ENCODE measurements at places on chromosomes 2 and 18. TPM values are rescaled to one million over a fixed set of nuclear protein-coding genes. Genes with fewer than 3 reads are reported as not detected.

DNA sequence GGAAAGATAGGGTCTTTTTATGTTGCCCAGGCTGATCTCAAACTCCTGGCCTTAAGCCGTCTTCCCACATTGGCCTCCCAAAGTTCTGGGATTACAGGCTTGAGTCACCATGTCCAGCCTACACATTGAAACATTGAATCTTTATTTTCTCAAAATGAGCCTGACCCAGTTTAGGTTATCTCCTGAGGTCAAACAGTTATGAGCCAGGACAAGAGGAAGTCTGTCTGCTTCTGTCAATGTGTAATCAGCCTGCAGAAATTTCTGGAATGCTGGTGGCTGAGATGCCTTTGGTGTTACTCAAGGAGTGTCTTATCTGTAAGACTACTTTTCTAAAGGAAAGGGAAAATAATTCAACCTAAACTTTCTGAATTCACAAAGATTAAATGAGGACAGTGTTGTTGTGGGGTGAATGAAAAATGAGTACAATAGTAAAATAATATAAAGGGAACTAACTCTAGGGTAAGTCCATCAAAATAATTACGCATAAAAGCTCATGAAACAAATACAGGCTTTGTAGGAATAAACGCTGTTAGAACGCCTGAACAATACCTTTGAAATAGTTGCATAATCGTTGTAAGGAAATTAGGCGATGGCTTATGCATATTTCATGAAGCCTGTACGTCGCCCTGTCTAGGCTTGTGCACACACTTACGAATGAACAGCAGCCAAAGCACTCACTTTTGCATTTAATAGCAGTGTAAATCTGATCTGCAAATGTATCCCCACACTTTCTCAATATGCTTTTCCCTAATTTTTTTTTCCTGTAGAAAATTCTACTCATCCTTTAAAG is 260.8 kb downstream of the RDH14 start:
- no peak for DNase-seq

DNA sequence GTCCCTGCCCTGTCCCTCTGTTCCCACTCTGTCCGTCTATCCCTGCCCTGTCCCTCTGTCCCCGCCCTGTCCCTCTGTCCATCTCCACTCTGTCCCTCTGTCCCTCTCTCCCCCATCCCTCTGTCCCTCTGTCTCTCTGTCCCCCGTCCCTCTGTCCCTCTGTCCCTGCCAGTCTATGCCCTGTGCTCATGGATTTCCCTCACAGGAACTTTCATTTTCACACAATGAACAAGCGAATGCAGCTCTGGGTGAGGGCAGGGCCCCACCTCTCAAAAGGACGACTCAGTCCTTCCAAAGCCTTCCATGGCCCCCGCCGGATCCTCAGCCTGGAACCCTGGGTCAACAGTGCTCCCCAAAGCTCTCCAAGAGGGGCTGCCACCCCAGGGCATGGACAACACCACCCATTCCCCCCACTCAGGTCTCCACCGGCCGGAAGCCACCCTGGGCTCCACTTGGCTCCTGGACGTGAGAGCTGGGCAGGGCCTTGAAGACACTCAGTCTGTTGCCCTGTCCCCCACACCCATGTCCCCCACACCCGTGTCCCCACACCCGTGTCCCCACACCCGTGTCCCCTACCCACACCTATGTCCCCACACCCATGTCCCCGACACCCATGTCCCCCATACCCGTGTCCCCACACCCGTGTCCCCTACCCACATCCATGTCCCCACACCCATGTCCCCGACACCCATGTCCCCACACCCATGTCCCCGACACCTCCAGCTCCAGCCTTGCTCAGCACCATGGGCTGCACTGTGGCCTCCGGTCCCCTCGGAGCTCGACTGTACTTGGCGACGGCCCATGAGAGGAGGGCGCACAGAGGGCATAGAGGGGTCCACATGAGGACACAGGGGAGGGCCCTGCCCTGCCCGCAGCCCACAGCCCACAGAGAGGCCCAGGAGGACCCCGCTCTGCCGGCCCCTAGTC is 156.0 kb downstream of the PXDN start:
- no peak for DNase-seq

DNA sequence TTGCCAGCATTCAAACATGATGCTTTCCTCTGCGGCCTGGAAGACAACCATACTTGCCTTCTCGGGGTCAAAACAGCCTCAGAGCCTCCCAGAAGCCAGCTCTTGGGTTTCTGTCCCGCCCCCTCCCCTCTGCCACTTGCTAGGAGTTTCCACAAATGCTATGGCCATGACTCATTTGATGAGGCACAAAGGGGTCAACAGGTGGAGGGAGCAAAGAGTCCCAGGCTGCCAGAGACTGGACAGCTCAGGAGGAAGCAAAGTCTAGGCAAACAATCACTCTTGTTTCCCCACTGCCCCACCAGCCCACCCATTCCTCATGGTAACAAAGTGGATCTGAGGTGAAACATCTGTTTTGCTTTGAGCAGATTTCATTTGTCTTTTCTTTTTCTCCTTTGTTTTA is 551.1 kb downstream of the TNS1 start:
- DNase-seq = no peak

DNA sequence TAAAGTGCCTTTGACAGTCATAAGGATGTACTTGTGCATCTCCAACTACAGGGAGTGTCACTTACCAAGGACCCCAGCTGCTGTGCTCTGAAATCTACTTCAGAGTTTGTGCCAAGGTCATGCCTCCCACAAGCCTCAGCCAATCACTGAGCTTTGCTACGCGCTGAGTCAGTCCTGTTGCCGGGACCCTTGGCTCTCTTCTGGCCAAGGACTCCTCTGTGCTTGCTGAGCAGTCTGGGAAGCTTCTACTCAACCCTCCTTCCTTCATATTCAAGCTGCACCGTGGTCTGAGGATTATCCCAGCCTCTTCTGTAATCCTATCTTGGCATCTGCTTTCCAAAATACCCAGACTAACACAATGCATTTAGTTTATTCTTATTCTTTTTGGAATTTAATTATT is 398.9 kb upstream of the FANCL start:
- DNase-seq = no peak

DNA sequence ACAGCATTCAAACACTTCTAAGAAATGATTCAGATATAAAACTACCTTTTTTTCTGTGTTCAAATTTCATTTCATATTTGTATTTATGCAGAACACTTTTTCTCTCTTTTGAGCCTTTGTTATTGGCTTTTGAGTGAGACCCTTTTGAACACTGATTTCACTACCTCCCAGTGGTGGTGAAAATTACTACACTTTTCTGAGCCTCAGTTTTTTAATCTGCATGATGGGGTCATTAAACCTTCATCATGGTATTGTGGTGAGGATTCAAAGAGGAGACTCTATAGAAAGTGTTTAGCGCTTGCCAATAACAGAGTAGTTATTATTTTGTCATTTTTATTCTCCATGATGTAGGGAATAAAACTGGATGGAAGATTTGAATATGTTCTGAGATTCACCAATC is 169.8 kb downstream of the THSD7B start:
- no peak for DNase-seq

DNA sequence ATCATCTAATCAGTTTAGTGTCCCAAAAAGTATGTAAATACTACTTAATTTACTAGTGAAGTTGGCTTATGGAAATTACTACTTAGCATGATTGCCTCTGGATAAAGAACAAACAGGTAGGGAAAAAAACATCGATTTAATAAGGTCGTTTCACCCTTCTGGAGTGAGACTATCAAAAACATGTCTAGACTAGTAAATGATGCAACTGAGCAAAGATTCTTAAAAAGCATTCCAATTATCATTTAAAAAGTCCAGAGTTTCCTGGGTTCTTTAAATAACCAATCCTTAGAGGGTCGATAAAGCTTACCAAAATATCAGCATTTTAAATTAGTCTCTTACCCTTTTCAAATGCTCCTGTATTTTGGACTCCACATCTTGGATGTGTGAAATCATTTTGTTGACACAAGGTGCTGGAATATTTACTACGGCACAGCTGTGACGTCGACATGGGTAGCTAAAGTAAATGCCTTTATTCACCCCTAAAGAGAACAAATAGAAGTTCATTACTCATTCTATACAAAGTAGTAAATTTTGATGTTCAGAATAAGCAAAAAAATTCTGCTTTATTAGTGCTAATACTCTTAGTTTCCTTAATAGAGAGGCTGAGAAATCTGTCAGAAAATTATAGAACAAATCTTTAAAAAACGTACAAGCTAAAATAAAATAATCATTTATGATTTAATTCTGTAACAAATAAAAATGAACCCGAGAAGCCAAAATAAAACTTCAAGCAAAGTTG is 70.6 kb downstream of the CCDC178 start:
- DNase-seq = no peak

GRCh38 chr18:5451150-5451549 is 92.6 kb downstream of the EPB41L3 start:
- no peak for DNase-seq

GRCh38 chr2:12452185-12452584 is 264.6 kb upstream of the TRIB2 start:
- no peak for DNase-seq

GRCh38 chr18:8489761-8490160 is 119.5 kb upstream of the RAB12 start:
- no peak for DNase-seq

DNA sequence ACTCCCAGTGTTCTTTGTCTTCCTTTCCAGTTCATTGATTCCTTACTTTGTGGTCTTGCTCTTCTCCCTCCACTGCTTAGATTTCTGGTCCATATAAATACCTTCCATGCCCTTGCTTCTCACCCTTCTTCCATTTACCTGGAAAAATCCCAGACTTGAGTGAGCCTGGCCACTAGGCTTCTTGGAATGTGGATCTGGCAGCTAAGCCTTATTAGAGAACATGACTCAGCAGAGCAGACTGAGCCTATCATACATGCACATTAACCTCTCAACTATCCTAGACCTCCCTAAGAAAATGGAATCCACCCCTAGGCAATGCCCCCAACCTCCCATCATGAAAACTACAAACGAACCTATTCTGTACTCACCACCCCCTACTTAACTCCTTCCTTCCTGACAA is 127.7 kb downstream of the RHBDD1 start:
- DNase-seq = no peak

DNA sequence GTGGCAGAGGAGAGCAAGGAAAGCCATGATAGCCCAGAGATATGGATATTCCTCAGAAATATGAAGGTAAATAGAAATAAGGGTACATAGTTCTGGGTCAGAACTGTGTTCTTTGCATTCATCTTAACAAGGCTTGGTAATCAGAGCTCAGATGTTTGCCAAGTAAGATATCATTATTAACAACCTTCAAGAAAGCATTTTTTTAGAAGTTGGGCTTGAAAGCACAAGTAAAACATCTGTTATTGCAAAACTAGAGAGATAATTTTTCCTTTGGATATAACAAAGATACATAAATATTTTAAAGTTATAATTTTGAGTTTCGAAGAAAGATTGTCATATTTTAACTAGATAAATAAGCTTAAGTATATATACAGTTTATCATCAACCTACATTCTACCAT is 171.4 kb downstream of the ZNF804A start:
- no peak for DNase-seq

DNA sequence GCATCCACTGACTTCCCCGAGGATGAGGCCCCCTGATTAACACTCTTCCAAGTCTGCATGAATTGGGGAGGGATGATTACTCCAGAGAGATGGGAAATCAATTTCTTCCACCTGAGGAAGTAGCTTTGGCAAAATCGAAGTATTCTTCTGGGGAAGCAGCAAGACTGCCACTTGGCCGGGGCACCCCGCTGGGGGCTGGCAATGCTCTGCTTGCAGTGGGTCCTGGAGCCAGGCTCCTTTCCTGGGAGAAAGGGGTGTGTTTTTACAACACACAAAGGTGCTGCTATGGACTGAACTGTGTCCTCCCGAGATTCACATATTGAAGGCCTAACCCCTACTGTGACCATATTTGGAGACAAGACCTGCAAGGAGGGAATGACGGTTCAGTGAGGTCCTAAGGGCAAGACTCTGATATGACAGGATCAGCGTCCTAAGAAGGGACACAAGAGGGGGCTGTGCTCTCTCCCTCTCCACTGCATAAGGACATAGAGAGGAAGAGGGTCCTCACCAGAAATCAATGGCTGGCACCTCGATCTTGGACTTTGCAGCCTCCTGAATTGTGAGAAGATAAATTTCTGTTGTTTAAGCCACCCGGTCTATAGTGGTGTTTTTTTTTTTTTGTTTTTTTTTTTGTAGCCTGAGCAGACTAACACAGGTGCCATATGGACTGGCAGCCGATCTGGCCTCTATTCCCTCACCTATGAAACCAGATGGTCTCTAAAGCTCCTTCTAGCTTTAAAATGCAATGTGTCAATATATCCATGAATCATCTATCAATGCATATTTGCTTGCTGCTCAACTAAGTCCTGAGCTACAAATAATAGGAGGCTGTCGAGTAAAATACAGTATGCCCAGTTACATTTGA is 3.6 kb upstream of the SMARCAL1 start:
- DNase-seq = no peak

GRCh38 chr2:62928015-62928414 is 122.6 kb upstream of the OTX1 start:
- DNase-seq = no peak

- DNase-seq = no peak
These were observed 35.4 kb downstream of the ANKRD29 start for GRCh38 chr18:23627321-23627720.

DNA sequence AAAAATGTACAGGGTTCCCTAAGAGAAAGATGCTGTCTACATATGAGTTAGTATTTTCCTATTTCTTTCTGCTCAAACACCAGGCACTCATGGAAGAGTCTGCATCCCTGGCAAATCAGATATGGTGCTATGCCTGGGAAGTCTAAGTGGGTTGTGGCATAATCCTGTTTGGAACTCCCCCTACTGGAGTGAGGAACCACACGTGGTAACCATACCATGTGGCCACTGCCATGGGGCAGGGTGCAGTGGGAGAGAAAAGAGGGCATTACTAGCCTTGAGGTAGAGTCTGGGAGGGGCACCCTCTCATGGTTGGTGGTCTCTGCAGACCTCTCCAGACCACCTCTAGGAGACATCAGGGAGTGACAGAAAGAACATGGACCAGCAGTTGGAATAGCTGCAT is 257.9 kb upstream of the ATP5MC3 start:
- DNase-seq = no peak

- no peak for DNase-seq
These were observed 150.8 kb downstream of the PXDN start for GRCh38 chr2:1593371-1594122.

- DNase-seq = no peak
These were observed 2.2 kb downstream of the CFAP221 start for GRCh38 chr2:119546447-119546767.

- no peak for DNase-seq
These were observed 121.1 kb upstream of the BCL2L11 start for GRCh38 chr2:110999626-111000025.

GRCh38 chr2:68284896-68285295 is 32.6 kb upstream of the PPP3R1 start:
- DNase-seq = peak; percentile 51

The FRZB gene
- polyA plus RNA-seq = 6.1 TPM

The AKAIN1 gene
- not detected for polyA plus RNA-seq

The PARD6G gene
- 6.0 TPM for polyA plus RNA-seq

The GPATCH11 gene
- polyA plus RNA-seq = 9.9 TPM

The SOX11 gene
- polyA plus RNA-seq = 299 TPM

The KCNF1 gene
- polyA plus RNA-seq = 2.3 TPM

The KCNIP3 gene
- 5.5 TPM for polyA plus RNA-seq

The NOL4 gene
- 0.18 TPM for polyA plus RNA-seq

The SERPINB3 gene
- polyA plus RNA-seq = not detected

The KLHL14 gene
- not detected for polyA plus RNA-seq
